Activated T-cell treated with anti-CD3 and anti-CD28 coated beads, Interleukin-2, amount 50 U/mL, for 48 hours (primary cell): ENCODE measurements at places on chromosomes 12 and 14.

GRCh38 chr12:82758749-82759330 lies 72.1 kb downstream of the TMTC2 start:
- no peak for DNase-seq

- DNase-seq = no peak
These were observed 53.4 kb downstream of the PRMT8 start for GRCh38 chr12:3544296-3544965.

DNA sequence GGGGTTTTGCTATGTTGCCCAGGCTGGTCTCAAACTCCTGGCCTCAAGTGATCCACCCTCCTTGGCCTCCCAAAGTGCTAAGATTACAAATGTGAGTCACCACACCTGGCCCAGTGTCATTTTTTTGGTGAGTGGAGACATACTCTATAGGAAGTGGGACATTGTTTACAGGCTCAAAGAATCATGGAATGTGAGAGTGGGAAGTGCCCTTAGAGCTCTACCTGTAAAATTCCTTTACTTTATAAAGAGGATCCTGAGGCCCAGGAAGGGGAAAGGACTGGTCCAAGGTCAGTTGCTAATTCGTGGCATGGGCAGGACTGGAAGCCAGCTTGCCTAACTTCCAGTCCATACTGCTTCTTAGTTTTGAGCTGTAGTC lies 8.7 kb upstream of the ADCK1 start:
- no peak for DNase-seq

- no peak for DNase-seq
These were observed 27.2 kb downstream of the KLC1 start for GRCh38 chr14:103656031-103656755.

DNA sequence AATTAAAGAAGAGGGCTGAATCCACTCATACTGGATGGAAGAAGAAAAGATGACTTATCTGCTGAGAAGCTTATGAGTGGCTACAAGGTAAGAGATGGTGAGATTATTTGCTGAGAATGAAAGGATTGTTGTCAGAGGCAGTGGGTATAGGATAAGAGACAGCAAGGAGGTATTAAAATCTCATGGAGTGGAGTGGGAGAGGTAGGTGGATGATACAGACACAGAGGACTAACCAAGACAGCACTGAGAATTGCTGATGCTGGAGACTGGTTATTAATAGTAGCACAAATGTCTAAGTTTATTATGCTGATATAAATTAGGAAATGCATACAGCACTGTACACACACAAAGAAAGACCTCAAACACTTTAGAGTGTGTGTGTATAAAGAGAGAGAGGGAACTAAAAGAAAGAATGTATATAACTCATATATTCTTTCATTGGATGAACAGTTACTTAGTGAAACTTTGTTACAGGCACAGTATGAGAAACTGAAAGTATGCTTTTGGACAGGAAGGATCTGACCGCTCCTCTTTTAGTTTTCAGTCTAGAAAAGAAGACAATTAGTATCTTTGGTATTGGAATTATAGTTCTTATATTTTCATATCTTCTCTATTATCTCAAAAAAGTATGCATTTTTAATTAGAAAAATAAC lies 543.1 kb downstream of the LRFN5 start:
- no peak for DNase-seq

DNA sequence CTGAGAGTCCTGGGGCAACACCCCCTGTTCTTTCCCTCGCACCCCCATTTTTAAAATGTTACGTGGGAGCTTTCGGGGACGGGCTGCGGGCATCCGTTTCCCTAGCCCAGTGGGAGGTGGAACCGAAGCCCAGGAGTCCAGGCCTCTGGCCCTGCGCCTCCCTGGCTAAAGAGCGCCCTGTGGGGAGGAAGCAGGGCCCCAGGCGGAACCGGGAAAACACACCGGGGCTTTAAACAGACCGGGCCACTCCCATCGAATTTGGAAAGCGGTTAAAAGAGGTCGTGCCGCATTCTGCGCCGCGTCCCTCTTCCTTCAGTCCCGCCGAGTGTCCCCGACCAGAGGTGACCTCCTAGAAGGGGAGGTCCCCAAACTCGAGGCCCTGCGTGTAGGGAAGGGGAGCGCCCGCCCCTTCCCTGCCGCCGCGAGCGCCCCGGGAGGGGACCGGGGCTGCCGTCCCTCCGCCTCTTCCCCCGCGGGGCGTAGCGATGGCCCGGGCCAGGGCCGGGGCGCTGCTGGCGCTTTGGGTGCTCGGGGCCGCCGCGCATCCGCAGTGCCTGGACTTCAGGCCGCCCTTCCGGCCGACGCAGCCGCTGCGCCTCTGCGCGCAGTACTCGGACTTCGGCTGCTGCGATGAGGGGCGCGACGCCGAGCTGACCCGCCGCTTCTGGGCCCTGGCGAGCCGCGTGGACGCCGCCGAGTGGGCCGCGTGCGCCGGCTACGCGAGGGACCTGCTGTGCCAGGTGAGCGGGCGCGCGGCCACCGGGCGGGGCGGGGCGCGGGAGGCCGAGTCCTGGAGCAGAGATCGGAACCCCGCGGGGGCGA lies at the start of gene HHIPL1:
Gene HHIPL1, plus strand, starts transcription at position 407 of the 822 bp plus-strand sequence. Its CDS starts 79 bp downstream, at position 486.
- no peak for DNase-seq

GRCh38 chr14:56027421-56027820 lies 90.8 kb upstream of the PELI2 start:
- DNase-seq = no peak

DNA sequence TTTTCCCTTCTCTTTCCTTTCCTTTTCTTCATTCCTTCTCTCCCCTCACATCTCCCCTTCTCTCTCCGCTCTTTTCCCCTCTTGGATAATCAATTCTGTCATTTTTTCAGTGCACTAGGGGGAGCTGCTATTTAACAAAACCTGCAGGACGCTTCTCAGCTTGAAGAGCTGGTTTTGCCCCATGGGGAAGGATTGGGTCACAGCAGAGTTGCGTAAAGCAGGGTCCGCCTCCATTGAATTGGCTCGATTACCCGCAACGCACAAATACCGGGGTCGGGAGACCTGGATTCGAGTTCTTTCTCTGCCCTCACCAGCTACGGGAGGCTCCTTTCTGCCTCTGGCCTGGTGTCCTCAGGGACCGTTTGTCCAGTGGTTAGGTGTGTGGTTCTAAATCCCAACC lies 42.1 kb upstream of the CHGA start:
- DNase-seq = no peak

- DNase-seq = no peak
These were observed 119.9 kb upstream of the PCED1B start for GRCh38 chr12:46959502-46959901.

DNA sequence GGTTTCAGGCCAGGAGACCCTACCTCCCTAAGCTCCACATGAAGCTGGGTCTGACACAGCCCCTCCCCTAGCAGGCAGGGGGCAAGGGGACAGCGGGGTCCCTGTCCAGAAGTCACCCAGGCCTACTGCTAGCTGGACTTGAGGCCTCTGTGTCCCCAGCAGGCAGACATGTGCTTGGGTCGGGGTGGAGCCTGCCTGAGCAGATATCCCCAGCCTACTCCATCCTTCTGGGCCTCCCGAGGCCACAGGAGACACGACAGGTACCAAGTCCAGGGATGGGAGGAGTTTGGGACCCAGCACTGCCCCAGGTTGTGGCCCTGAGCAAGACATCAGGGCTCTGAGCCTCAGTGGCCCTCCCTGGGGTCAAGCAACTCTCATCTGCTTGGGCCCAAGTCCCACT lies 105.2 kb upstream of the EIF5 start:
- DNase-seq = no peak

DNA sequence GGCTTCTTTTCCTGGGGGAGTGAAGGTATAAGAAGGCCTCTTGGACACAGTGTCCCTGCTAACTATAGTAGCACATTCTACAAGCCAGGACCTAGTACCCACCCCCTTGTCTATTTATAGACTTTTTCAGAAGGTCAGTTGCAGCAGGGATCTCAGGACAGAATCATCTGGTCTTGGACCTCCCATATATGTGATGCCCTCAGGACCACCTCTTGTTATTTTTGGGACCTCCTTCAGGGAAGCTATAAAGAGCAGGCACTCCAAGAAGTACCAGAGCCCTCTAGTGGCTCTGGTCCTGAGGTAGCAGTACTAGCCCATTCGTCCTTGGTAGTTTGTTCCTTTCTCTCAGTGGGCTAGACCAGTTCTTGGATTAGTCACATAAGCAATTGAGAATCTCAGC lies 4.3 kb downstream of the COQ10A start:
- DNase-seq = no peak

DNA sequence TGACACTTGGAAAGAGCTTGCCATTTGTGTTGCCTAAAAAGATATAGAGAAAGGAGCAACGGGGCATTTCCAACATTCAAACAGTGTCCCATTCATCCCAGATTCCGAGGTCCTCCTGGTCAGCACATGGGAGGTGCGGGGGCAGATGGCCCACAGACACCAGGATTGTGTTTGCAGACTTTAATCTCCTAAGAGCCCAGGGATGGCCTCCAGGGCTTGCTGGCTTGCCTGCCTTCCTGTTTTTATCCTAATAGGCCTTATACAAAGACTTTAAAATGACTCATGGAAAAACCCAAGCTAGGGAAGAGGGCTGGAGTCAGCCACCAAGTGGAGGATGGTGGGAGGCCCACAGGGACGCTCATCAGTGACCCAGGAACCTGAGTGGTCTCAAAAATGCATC lies 21.5 kb upstream of the FAM181A start:
- no peak for DNase-seq

DNA sequence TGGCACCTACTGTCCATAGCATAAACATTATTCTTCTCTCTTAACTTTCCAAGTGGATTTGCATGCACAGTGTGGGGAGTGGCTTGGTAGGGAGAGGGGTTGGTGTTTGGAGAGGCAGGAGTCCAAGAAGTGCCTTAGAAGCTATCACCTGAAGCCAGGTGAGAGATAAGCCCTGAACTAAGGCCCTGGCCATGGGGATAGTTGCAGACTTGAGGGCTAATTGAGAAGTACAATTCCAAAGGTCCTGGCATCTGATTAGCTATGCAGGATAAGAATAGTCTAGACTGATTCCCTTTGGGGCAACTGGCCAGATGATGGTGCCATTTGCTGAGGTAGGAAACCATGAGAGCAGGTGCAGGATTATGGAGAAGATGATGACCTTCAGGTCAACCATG lies 2.0 kb upstream of the PCK2 start:
- DNase-seq = no peak

GRCh38 chr14:96502621-96503305 lies 581 bp downstream of the PAPOLA start:
- no peak for DNase-seq

DNA sequence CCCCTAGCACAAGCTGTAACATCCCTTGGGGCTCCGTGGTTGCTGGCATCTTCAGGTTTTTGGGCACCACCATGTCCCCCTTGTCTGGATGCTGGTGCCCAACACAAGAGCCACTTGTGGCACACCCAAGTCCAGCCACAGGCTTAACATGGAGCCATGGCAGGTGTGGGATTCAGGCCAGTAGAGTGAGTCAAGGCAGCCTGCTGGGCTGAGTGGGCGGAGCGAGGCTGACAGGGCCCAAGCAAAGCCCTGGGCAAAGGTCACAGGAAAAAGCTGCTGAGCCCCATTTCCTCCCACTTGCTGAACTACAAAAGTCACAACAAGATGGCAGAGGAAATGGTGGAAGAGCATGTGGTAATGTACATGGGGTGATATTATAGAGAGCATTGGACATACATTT lies 950.7 kb upstream of the FLRT2 start:
- no peak for DNase-seq

- no peak for DNase-seq
These were observed 22.7 kb upstream of the CORO1C start for GRCh38 chr12:108753976-108754375.

DNA sequence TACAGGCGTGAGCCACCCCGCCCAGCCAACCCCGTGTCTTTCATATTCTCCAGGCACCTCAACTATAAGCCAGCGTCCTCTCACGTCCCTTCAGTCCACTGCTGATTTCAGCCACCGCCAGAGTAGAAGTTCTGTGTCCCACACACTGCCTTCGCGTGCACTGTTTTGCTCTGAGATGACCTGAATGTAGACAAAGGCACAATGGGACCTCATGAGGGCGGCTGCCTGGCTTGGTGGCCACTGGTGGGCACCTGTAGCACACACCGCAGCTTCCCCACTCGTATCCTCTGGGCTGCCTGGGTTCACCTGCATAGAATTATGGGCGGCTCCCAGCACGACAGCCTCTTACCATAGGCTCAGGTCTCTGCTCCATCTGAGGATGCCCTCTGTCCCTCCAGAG lies 57.2 kb downstream of the GPR68 start:
- DNase-seq = no peak

GRCh38 chr12:5905757-5906156 lies 39.3 kb downstream of the ANO2 start:
- no peak for DNase-seq

- no peak for DNase-seq
These were observed 4.3 kb downstream of the KRR1 start for GRCh38 chr12:75507086-75507485.

GRCh38 chr12:79601908-79602307 lies 88.9 kb downstream of the PAWR start:
- no peak for DNase-seq

DNA sequence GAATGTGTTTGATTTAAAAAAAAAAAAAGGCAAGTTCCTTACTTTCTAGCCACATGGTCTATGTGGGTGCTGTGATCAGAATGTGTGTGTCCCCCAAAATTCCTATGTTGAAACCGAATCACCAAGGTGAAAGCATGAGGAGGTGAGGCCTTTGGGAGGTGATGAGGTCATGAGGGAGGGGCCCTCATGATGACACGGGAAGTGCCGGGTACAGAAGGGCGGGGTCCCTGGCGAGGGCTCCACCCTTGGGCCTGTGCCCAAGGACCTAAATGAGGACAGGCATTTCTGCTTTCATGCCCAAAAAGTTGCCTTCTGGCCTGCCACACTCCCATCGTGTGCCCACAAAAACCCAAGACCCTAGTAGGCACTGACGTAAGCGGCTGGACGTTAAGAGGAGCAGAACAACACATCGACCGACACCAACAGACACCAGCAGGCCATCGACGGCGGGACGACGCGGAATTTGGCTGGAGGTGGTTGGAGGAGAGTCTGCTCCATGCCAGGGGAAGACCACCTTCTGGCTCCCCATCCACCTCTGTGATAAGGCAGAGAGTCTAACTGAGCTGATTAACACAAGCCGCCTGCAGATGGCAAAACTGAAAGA lies 211.8 kb downstream of the FOXN3 start:
- DNase-seq = no peak

GRCh38 chr12:2640281-2640680 lies 154.5 kb upstream of the FKBP4 start:
- DNase-seq = no peak

- no peak for DNase-seq
These were observed 64.9 kb upstream of the STRN3 start for GRCh38 chr14:31090883-31091764.

- DNase-seq = no peak
These were observed 62.1 kb downstream of the RESF1 start for GRCh38 chr12:32021346-32021773.

- no peak for DNase-seq
These were observed 4.5 kb upstream of the RNU7-1 start for GRCh38 chr12:6939191-6939540.

DNA sequence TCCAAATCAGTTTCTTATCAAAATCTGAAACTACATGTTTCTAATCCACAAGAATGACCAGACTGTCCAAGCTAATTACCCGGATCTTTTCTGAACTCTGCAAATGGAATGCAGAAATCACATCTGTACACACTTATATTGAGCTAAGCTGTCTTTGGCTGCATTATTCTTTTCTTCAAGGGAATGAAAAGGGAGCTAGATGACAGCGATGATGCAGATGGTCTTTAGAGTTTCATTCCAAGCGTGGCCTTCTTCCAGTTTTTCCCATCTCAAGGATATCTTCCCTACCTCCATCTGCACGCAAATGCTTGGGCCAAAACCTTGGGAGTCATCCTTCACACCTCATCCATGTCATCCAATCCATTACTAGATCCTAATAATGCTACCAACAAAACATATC lies 12.6 kb downstream of the KCNH5 start:
- DNase-seq = no peak

GRCh38 chr14:67883717-67884116 lies 64.1 kb downstream of the RAD51B start:
- no peak for DNase-seq

GRCh38 chr14:29354486-29354885 lies 573.2 kb downstream of the PRKD1 start:
- DNase-seq = no peak
